ENCODE measurements at places on chromosomes 2 and 18. TPM values are rescaled to one million over a fixed set of nuclear protein-coding genes. Genes with fewer than 3 reads are reported as not detected.

DNA sequence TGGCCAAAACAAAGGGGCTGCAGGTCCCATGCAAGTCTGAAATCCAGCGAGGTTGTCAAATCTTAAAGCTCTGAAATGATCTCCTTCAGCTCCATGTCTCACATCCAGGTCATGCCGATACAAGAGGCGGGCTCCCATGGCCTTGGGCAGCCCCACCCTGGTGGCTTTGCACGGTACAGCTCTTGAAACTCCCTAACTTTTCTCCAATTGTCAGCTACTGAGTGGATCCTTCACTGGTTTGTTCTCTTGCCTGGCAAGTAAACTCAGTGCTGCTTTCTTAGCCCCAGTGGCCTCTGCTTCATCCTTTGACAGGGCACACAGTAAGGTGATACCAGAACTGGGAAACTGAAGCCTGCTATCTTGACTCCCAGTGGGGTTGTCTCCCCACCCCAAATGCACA is 26.3 kb downstream of the SERPINB13 start:
- DNase-seq, result no peak
- H3K4me3 ChIP-seq, result no peak overlapping the region
- H3K4me1 ChIP-seq, result no peaks in the 10 kb centered on the region
- no peak overlapping the region for H3K27ac ChIP-seq
- H3K36me3 ChIP-seq, result no peaks in the 10 kb centered on the region

Gene TMEM37
- total RNA-seq, result 0.77 TPM

Gene CMPK2
- 0.95 TPM for total RNA-seq

Gene RMDN2
- total RNA-seq, result 8.2 TPM

GRCh38 chr2:74026687-74027241 is 42.1 kb downstream of the TET3 start:
- H3K36me3 ChIP-seq, result no peaks in the 10 kb centered on the region
- no peak overlapping the region for H3K4me3 ChIP-seq
- DNase-seq, result no peak
- H3K4me1 ChIP-seq, result peaks cover 15% of the 10 kb centered on the region

Gene EPG5
- 28.9 TPM for total RNA-seq

GRCh38 chr2:88753833-88754584 is 62.5 kb downstream of the RPIA start:
- H3K27me3 ChIP-seq, result no peaks in the 10 kb centered on the region
- peaks cover 19% of the 10 kb centered on the region for H3K36me3 ChIP-seq
- H3K27ac ChIP-seq, result peak overlapping the region; percentile 45
- H3K4me3 ChIP-seq, result no peak overlapping the region
- no peak for DNase-seq
- H3K4me1 ChIP-seq, result peaks cover 5% of the 10 kb centered on the region

GRCh38 chr2:143899987-143900386 is 619.9 kb downstream of the ZEB2 start:
- no peaks in the 10 kb centered on the region for H3K27me3 ChIP-seq
- no peak overlapping the region for H3K27ac ChIP-seq
- H3K4me3 ChIP-seq, result no peak overlapping the region
- peaks cover 13% of the 10 kb centered on the region for H3K4me1 ChIP-seq
- no peak for DNase-seq
- no peaks in the 10 kb centered on the region for H3K36me3 ChIP-seq

- peaks cover 22% of the 10 kb centered on the region for H3K27me3 ChIP-seq
- no peak overlapping the region for H3K4me3 ChIP-seq
- H3K4me1 ChIP-seq, result no peaks in the 10 kb centered on the region
- no peak overlapping the region for H3K27ac ChIP-seq
- H3K36me3 ChIP-seq, result peaks cover 16% of the 10 kb centered on the region
Observed at GRCh38 chr2:210188190-210188589, 17.0 kb upstream of the KANSL1L start.

GRCh38 chr2:190311893-190312634 is 7.6 kb downstream of the HIBCH start:
- H3K27ac ChIP-seq, result no peak overlapping the region
- no peaks in the 10 kb centered on the region for H3K27me3 ChIP-seq
- DNase-seq, result no peak
- H3K36me3 ChIP-seq, result peaks cover 7% of the 10 kb centered on the region

DNA sequence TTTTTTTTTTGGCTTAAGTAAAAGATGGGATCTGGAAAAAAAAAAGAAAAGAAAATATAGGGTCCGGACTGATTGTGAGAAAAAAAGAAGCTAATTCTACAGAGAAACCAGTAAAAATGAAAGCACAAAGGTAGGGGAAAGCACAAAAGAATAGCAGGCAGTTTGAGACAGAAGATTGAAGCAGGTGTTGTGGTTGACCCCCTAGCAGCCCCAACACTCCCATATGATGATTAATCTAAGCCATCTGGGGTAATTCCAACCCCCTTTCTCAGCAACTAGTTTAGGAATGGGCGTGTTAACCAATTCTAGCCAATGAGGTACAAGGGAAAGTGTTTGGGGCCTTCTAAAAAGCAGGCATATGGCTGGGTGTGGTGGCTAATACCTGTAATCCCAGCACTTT is 77.0 kb downstream of the MBD2 start:
- no peak overlapping the region for H3K4me3 ChIP-seq
- H3K27me3 ChIP-seq, result no peaks in the 10 kb centered on the region
- H3K36me3 ChIP-seq, result peaks cover 13% of the 10 kb centered on the region
- H3K27ac ChIP-seq, result no peak overlapping the region

DNA sequence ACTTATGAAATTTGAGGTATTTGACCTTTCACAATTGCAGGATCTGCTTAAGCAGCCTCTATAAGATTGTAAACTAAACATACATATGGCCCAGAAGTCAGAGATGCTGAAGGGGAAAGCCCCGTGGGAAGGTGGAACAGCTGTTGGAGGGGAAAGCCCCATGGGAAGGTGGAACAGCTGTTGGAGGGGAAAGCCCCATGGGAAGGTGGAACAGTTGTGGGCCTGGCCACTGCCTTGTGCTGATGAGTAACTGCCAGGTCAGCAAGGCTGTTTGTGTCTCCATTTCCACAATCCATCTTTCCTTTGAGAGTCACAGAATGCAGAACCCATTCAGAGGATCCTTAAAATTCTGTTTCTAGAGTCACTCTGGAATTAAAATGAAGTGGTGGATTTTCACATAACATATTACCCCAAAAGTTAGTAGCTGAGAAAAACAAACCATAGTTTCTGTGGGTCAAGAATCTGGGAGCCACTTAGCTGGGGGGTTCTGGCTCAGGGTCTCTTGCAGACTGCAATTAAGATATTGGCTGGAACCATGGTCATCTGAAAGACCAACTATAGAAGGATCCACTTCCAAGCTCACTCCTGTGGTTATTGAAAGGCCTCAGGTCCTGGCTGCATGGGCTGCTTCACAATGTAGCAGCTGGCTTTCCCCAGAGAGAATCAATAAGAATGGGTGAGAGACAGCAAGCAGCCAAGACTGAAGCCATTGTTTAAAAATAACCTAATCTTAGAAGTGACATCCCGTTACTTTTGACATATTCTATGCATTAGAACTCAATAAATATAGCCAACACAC is 86.6 kb upstream of the CAVIN2 start:
- H3K27ac ChIP-seq, result no peak overlapping the region
- H3K36me3 ChIP-seq, result no peaks in the 10 kb centered on the region
- H3K4me1 ChIP-seq, result peaks cover 11% of the 10 kb centered on the region
- no peak overlapping the region for H3K4me3 ChIP-seq
- DNase-seq, result no peak

GRCh38 chr18:31343454-31343853 is 25.5 kb downstream of the DSG1 start:
- DNase-seq, result no peak
- no peak overlapping the region for H3K27ac ChIP-seq
- H3K4me3 ChIP-seq, result no peak overlapping the region
- peaks cover 22% of the 10 kb centered on the region for H3K27me3 ChIP-seq

DNA sequence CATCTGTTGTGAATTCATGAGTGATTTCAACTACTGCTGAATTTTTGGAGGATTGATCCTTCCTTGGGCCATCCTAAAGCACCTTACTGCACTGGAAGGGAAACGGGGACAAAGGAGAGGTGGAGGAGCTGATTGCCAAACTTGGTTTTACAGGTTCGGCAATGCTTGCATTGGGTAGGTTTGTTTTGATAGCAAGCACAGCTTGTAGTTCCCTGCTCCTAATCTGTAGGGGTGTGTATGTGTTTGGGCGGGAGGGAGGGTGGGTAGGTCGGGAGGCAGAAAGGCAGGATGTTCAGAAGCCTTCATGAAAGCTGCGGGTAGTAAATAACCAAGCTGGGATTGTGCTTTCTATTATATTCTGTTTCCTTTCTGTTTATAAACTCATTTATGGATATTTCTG is 24.6 kb downstream of the PHLPP1 start:
- no peak overlapping the region for H3K4me3 ChIP-seq
- no peaks in the 10 kb centered on the region for H3K27me3 ChIP-seq
- H3K4me1 ChIP-seq, result peaks cover 23% of the 10 kb centered on the region
- DNase-seq, result no peak

Gene C2orf78
- not detected for total RNA-seq

- no peak overlapping the region for H3K27ac ChIP-seq
- peaks cover 5% of the 10 kb centered on the region for H3K27me3 ChIP-seq
- DNase-seq, result no peak
- no peak overlapping the region for H3K4me3 ChIP-seq
Observed at GRCh38 chr2:62293490-62294271, 97.8 kb downstream of the B3GNT2 start.

DNA sequence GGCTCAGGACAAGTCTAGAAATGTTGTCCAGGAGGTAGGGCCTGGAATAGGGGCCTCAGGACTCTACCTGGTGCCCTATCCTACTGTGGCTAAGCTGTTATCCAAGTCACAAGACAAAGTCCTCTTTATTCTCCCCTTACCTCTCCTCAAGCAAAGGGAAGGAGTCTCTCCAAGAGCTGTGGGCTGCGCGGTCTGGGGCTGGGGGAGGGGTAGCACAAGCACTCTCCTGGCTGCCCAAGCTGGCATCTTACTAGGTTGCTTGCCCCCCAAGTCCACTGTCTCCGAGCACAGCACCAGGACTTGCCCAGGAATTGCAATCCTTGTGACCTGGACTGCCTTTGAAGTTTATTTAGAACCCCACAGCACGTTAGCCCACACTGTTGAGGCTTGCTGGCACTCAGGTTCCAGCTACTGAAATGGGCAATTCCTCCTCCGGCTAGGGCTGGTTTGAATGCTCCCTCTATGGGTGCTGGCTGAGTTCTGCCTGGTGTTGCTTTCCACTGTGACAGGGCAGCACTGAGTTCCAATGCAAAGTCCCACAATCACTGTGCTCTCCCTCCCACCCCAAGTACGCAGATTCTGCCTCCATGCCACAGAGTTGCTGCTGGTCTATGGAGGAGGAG is 18.5 kb downstream of the DHRS9 start:
- no peak for DNase-seq
- H3K4me1 ChIP-seq, result no peaks in the 10 kb centered on the region
- H3K4me3 ChIP-seq, result no peak overlapping the region
- peaks cover 23% of the 10 kb centered on the region for H3K27me3 ChIP-seq

DNA sequence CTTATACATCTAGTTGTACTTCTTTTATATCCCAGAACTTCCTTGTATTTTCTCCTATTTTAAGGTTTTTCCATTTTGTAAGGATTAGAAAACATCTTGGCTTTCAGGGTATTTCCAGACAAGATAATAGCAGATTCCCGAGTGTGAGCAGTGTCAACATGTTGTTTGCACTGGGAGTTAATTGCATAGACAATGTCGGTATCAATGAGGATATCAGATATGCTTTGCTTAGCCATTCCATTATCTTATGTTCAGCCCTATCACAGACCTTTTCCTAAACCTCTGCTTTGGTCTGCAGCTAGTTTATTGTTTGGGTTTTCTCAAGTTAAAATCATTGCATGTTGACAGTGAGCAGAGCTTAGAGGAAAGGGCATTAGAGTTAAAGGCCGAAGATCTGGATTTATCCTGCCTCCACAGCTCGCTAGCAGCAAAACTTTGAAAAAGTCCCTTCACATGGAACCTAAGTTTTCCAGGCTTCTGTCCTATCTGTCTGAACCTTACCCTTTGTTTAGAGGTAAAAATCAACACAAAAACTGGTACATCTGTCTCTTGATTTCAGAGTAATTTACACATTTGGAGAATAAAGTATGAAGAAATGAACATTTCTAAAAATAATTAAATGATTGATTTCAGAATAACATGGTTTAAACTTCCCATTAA is 355.4 kb downstream of the KIAA1328 start:
- no peaks in the 10 kb centered on the region for H3K4me1 ChIP-seq
- no peak overlapping the region for H3K4me3 ChIP-seq
- no peaks in the 10 kb centered on the region for H3K27me3 ChIP-seq
- no peak for DNase-seq

Measured in chondrocyte (in vitro differentiated cells).